ENCODE measurements at places on chromosomes 2 and 18. TPM values are rescaled to one million over a fixed set of nuclear protein-coding genes. Genes with fewer than 3 reads are reported as not detected.

- no peak overlapping the region for H3K4me3 ChIP-seq
- no peak for DNase-seq
- H3K4me1 ChIP-seq = no peaks in the 10 kb centered on the region
- peaks cover 25% of the 10 kb centered on the region for H3K36me3 ChIP-seq
- no peaks in the 10 kb centered on the region for H3K27me3 ChIP-seq
- H3K27ac ChIP-seq = no peak overlapping the region
Measured at GRCh38 chr2:63872571-63873328, 31.1 kb downstream of the UGP2 start.

DNA sequence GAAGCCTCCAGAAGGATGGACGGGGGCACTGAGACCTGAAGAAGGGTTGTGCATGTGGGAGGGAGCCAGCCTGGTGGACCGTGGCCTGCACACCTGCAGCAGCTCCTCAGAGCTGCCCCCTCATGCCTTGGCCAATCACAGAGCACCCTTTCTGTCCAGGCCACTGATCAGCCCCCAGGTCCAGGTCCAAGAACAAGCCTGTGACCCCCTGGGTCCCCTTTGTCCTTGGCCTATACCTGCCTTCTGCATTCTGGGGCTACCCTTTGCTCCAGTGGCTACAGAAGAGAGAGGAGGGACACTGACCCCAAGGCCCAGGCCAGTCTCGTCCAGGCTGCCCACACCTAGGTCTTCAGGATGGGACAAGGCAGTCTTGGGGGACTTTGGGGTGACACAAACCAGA, 62.2 kb downstream of the AGAP1 start:
- no peak for DNase-seq
- peaks cover 5% of the 10 kb centered on the region for H3K4me1 ChIP-seq
- H3K4me3 ChIP-seq = no peak overlapping the region
- no peaks in the 10 kb centered on the region for H3K36me3 ChIP-seq
- H3K27ac ChIP-seq = no peak overlapping the region

DNA sequence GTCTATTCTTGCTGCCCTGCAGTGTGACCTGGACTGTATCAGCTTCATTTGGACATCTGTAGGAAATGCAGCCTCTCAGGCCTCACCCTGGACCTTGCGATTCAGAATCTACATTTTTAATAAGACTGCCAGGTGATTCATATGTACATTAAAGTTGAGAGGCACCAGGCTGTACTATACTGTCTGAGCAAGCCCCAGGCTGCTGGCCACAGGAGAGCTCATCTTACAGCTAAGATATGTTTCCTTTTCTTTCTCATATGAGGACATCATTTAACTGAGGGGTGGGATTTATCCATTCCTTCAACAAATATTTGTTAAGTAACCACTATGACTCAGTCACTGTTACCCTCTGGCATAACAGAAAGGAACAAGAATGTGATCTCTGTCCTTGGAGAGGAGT, 78.2 kb upstream of the GCFC2 start:
- H3K27ac ChIP-seq = no peak overlapping the region
- no peaks in the 10 kb centered on the region for H3K36me3 ChIP-seq
- no peak for DNase-seq
- H3K4me3 ChIP-seq = no peak overlapping the region

DNA sequence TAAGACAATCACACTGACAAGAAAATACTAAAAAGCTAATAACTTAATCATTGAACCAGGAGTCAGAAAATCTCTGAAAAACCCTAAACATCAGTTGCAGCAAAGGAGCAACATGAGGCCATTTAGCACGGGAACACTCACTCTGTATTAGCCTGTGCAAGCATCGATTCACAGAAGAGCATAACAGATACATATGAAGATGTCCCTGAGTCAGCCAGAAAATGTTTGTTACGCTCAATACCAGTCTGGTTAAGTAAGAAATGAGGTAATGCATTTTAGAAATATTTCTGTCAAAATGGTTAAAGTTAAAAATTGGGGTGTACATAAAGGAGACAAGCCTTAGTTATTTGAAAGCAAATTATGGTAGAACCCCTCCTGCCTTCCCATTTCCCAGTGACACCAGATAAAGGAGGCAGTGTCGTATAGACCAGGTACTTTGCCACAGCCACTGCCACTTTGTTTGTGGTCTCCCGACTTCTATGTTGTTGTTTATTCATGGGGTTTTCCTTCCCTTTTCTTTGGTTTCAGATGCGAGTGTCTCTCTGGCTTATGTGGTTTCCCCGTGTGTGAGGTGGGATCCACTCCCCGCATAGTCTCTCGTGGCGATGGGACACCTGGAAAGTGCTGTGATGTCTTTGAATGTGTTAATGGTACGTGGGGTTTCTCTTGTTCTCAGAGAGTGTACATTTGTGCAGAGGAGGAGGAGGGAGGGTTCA, 108.6 kb downstream of the CRIM1 start:
- no peaks in the 10 kb centered on the region for H3K36me3 ChIP-seq
- H3K4me1 ChIP-seq = no peaks in the 10 kb centered on the region
- H3K27ac ChIP-seq = no peak overlapping the region
- peaks cover 9% of the 10 kb centered on the region for H3K27me3 ChIP-seq
- H3K4me3 ChIP-seq = no peak overlapping the region

- no peak overlapping the region for H3K4me3 ChIP-seq
- no peak for DNase-seq
- H3K4me1 ChIP-seq = peaks cover 11% of the 10 kb centered on the region
- no peaks in the 10 kb centered on the region for H3K36me3 ChIP-seq
- H3K27me3 ChIP-seq = peaks cover 5% of the 10 kb centered on the region
Measured at GRCh38 chr2:100887039-100887578, 67.2 kb downstream of the NPAS2 start.

DNA sequence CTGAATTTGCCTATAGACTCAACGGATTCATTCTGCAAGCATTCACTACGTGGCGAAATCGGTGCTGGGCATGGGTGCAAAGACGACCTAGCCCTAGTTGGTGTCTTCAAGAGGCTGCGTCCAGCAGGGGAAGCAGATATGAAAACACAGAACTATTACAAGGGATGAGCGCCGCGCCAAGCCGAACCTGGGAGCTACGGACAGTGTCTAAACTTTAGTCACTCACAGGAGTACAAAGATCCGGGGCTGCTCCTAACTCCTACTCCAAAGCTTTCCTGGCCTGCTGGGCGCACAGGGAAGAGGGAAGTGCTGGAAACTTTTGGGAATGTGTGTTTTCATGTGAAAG, 732 bp upstream of the ANXA4 start:
- peak overlapping the region; percentile 66 for H3K4me3 ChIP-seq
- peak; percentile 76 for DNase-seq
- H3K36me3 ChIP-seq = no peaks in the 10 kb centered on the region
- H3K4me1 ChIP-seq = peaks cover 18% of the 10 kb centered on the region
- H3K27me3 ChIP-seq = no peaks in the 10 kb centered on the region

- peaks cover 7% of the 10 kb centered on the region for H3K4me1 ChIP-seq
- peak; percentile 39 for DNase-seq
- H3K36me3 ChIP-seq = peaks cover 67% of the 10 kb centered on the region
- H3K27me3 ChIP-seq = no peaks in the 10 kb centered on the region
Measured at GRCh38 chr2:201196003-201196402, 13.1 kb downstream of the CASP10 start.

The ITGB6 gene
- total RNA-seq = 0.18 TPM

DNA sequence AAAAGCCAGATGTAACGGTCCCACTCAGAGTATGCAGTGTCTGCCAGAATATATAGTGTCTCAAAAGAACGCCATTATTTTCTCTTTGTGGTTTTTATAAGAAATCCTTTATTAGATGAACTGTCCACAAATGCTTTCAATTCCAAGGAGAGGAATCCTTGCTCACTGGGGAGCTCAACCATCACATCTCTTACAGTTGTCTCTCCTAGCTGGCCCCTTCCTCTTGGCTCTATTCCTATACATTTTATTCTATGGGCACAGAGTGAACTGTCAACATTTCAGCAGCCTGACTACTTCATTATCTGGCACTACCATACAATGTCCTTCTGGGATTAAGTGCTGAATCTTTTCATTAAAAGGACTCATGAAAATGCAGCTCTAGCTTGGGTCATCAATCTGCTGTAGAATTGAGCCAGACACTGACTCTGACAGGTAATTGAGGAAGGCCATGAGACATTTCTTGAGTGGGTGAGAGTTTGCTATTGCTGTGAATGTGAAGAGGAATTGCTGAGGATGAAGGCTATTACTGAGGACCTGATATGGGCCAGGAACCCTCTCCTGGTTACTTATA, 96.5 kb upstream of the THOC1 start:
- no peak overlapping the region for H3K4me3 ChIP-seq
- no peak for DNase-seq
- H3K4me1 ChIP-seq = no peaks in the 10 kb centered on the region
- H3K27me3 ChIP-seq = peaks cover 43% of the 10 kb centered on the region

The MALT1 gene
- 0.42 TPM for total RNA-seq

The C1QL2 gene
- not detected for total RNA-seq

- H3K36me3 ChIP-seq = no peaks in the 10 kb centered on the region
- no peak for DNase-seq
- H3K27ac ChIP-seq = no peak overlapping the region
- no peaks in the 10 kb centered on the region for H3K27me3 ChIP-seq
Measured at GRCh38 chr18:57839942-57840381, 36.8 kb upstream of the ATP8B1 start.

DNA sequence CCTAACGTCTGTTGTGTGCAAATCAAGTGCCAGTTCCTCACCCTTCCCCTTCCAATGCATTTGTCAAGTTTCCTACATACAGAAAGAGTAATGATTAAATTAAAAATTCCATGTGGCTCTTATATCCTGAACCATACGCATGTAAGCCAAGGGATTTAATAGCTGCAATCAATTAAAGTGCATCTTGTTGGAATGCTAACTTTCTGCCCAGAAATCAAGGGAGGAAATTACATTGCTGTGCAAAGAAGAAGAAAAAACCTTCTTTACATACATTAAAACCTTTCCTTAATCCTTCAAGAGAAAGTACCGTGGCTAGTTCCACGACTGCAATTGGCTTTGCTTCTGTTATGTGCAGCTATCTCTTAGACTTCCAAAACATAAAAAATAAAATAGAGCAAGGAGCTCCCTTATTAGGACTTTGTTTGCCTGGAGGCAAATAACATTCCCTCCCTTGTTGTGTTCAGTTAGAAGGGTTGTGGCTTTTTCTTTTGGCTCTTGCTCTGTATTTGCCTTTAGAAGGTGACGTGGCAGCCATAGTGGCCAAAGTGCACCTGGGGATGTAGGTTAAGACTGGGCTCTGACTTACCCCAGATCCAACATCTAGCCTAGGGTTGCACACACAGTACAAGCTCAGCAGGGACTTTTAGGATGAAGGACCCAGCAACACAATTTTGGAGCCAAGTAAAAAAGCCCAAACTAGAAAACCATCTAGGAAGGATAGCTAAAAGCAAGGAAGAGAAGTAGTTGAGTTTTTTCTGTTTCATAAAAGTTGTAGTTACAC, 158.3 kb downstream of the ANTXR1 start:
- H3K27ac ChIP-seq = no peak overlapping the region
- DNase-seq = no peak
- H3K4me3 ChIP-seq = no peak overlapping the region
- no peaks in the 10 kb centered on the region for H3K36me3 ChIP-seq
- H3K4me1 ChIP-seq = no peaks in the 10 kb centered on the region
- H3K27me3 ChIP-seq = peaks cover 48% of the 10 kb centered on the region

The COBLL1 gene
- total RNA-seq = 1.3 TPM

GRCh38 chr2:227939271-227940027, 68.0 kb downstream of the DAW1 start:
- peak; percentile 10 for DNase-seq
- no peak overlapping the region for H3K27ac ChIP-seq
- H3K27me3 ChIP-seq = no peaks in the 10 kb centered on the region
- no peaks in the 10 kb centered on the region for H3K36me3 ChIP-seq
- no peak overlapping the region for H3K4me3 ChIP-seq
- no peaks in the 10 kb centered on the region for H3K4me1 ChIP-seq

The POMC gene
- total RNA-seq = not detected

DNA sequence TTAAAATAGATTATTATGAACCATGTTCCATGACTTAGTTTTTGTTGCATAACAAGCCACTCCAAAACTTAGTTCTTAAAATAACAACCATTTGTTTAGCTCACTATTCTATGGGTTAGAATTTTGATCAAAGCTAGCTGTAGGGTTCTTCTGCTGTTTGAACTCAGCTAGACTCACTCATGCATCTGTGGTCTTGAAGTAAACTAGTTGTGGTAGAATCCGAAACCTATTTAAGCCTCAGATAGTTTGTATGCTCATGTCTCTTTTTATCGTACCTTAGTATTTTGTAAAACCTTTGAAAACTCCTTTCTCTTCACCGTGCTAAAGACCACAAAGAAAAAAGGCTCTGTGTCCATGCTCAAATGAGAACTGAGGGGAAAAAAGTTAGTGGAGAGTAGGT, 166.6 kb downstream of the XIRP2 start:
- H3K27ac ChIP-seq = no peak overlapping the region
- H3K4me1 ChIP-seq = no peaks in the 10 kb centered on the region
- H3K4me3 ChIP-seq = no peak overlapping the region
- no peaks in the 10 kb centered on the region for H3K36me3 ChIP-seq
- no peak for DNase-seq

The CTAGE1 gene
- not detected for total RNA-seq

DNA sequence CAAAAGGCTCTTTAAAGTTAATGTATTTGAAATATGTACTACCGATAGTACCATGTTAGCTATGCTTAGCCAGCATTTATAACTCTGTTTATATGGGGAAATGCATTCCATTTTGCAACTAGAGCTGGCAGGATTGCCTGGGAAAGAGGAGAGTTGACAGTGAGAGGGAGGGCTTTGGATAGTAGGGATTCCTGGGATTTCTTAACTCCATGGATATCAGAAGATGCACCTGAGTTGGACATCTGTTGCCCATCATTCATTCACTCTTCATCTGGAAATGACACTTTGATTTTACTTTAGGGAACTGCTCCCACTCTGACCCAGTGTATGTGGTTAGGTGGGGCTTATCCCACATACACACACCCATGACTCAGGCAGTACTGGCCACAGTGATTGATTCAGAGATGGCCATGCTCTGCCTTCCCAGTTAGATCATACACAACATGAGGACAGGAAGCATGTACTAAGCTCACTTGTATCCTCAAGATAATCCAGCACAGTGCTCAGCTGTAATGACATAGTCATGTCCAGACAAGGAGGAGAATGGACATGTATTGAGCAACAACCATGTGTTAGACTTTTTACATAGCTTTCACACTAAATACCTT, 248.8 kb downstream of the MREG start:
- peaks cover 8% of the 10 kb centered on the region for H3K4me1 ChIP-seq
- H3K27me3 ChIP-seq = no peaks in the 10 kb centered on the region
- H3K36me3 ChIP-seq = no peaks in the 10 kb centered on the region
- peak; percentile 14 for DNase-seq

- peaks cover 14% of the 10 kb centered on the region for H3K36me3 ChIP-seq
- H3K4me1 ChIP-seq = peaks cover 60% of the 10 kb centered on the region
- no peaks in the 10 kb centered on the region for H3K27me3 ChIP-seq
Measured at GRCh38 chr2:55010149-55010591, 40.1 kb downstream of the RTN4 start.

The PASK gene
- total RNA-seq = 30.3 TPM

DNA sequence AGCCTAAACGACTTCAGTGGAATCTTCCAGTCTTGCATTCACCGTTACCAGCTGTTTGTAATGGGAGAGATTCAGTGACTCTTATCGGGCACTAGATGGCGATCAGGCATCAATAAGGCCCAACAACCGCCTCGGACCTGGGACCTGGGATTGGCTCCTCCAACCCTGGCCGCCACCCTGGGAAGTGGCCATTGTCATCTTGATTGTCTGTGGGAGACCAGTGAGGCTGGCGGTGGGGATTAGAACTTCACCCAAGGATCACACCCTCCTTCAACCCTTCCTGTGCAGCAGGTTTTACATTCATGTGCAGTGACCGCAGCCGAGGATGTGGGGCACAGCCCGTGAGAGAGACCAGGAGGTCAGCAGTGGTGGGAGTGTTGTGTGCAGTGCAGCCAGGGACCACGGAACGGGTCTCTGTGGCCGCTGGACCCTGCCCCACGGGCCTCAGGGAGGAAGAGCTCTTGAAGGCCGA, 85.3 kb downstream of the SPP2 start:
- no peak overlapping the region for H3K4me3 ChIP-seq
- peaks cover 9% of the 10 kb centered on the region for H3K27me3 ChIP-seq
- no peaks in the 10 kb centered on the region for H3K4me1 ChIP-seq
- H3K27ac ChIP-seq = no peak overlapping the region
- DNase-seq = peak; percentile 36
- no peaks in the 10 kb centered on the region for H3K36me3 ChIP-seq

The CCDC148 gene
- total RNA-seq = 0.64 TPM

All from K562 (cell line).